ENCODE measurements at places on chromosomes 2 and 18.
A peak's percentile ranks its signal among the peaks of the same experiment; 100 is the strongest.

- DNase-seq: no peak
Observed at GRCh38 chr2:171149986-171150693, 10.6 kb downstream of the TLK1 start.

- no peak for DNase-seq
Observed at GRCh38 chr2:120443946-120444345, 98.0 kb downstream of the INHBB start.

DNA sequence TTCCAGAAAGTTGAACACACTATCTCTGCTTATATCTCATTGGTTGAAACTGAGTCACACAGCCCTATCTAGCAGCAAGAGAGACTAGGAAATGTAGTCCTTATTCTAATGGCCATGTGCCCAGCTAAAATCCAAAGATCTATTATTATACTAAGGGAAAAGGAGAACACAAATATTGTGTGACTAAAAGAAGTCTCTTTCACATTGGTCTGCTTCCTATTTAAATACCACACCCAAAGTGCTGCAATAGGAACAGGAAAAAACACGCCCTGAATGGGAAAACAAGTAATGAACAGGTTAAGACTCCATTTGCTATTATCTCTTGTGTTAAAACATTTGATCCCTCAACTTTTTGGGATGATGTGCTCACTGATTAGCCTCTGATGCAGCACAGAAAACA, 86.8 kb upstream of the BARD1 start:
- no peak for DNase-seq

DNA sequence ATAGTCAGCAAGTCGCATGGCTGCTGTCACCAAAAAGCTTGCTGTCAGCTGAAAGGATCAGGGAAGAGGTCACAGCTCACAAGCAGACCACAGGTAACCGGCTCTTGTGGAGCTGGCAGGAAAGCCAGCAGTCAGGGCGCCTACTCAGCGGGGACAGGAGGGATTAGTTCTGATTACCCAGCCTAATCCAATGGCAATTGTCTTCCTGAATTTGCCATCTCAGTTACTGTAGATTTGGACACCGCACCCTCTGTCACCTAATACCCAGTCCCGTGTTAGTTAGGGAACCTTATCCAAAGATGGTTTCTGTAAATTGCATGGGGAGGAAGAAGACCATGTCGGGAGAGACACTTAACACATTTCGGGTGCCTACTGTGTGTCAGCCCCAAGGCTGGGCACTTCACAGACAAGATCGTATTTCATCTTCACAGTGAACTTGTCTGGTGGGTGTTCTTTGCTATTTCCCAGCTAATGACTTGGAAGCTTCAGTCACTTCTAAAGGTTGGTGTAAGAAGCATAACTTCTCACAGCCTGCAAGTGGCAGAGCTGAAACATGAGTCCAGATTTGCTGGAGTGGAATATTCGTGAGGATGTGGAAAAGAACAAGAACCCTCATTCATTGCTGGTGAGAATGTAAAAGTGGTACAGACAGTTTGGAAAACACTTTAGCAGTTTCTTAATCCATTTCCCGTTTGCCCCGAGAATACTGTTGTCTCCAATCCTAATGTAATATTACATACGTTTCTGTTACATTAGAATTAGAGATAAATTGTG, 9.9 kb downstream of the ALPK2 start:
- no peak for DNase-seq

DNA sequence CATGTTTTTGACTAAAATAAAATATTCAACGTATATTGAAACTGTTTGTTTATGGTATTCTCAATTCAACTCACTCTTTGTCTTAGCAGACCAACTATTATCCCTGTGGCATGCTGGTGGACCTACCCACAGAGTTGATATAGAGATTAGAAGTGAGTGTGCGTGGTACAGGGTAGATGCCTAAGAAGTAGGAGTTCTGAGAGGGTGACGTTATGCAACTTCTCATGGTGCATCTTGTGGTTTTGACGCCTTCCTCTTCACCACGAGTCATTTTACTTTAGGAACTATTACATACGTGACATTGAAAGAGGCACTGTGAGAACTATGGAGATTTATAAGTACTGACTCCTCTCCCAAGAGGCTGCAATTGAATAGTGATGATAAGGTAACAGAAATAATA, 26.6 kb upstream of the NAPG start:
- no peak for DNase-seq

DNA sequence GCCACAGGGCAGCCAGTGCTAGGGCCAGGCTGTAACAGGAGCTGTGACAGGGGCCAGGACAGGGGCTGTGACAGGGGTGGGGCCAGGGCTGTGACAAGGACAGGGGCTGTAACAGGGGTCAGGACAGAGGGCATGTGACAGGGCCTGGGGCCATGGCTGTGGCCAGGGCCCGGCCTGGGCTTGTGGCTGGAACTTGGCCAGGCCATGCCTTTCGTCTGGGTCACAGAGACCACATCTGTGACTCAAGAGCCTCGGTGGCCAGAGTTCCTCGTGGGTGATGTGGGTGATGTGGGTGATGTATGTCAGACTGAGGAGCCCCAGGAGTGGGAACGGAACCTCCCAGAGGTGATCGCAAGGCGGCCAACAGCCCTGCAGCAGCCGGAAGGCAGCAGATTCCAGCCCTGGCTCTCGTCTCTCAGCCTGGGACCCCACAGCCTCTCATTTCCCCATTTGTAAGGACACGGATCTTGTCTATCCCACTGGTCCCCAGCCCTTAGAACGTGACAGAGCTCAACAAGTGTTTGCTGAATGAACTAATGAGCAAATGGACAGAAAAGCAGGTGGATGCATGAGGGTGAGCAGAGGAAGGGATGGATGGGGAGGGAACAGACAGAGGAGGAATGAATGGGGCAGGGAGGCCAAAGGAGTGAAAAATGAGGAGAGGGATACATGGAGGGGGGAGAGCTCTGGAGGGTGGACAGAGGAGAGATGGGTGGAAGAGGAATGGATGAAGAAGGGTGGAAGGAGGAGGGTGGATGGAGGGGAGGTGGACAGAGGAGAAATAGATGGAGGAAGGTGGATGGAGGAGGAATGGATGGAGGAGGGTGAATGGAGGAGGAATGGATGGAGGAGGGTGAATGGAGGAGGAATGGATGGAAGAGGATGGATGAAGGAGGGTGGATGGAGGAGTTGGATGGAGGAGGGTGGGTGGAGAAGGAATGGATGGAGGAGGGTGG, 17.3 kb downstream of the ESPNL start:
- no peak for DNase-seq

GRCh38 chr2:234459401-234460009, 37.4 kb downstream of the ARL4C start:
- no peak for DNase-seq

DNA sequence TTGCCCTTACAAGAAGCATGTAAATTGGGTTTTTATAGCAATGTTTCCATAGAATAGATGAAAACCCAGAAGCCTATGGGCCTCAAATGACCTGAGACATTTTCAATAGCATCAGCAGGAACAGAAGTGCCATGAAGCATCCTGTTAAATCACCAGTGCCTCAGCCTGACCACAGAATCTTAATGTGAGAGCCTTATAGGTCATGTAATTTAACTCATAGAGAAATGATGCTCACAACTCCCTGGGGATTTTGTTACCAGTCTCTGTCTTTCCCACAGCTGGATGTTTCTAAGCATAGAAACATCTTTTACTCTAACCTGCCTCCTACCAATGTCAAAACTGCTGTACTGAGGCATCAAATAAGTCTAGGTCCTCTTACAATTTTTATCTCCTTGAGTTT, 295.8 kb upstream of the ACVR2A start:
- no peak for DNase-seq

DNA sequence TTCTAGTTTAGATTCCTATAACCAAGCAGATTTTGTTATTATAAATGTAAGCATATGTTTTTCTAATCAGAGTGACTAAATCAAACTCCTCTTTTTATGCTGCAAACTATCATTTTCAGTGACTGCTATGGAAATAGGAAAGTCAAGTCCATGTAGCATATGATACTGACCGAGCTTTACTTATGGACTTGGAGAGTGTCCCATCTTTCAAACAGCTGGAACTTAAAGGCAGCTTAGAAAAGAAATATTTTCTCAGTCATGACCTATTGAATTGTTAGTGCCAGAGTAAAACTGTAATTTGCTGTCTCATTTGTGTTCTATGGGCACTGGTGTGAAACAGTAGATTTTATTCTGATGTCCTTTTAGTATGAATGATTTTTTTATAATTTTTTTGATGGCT, 76.7 kb downstream of the PHLPP1 start:
- no peak for DNase-seq

DNA sequence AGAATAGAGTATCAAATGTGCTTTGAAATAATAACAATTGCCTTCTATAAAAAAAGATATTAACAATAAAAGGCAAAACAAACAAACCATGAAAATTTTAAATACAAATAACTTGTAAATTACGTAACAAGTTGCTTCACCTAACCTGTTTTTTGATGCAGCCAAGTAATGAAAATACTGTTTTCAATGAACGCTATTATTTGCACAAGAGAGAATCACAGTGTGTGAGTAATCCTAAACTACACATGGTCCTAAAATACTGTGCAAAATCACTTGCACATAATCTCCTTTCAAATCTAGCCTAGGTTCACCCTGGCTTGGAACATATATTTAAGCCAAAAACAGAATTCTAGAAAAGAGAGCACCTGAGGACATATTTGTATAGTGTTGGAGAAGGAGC, 98.9 kb downstream of the CCDC148 start:
- DNase-seq: no peak

- no peak for DNase-seq
Observed at GRCh38 chr2:15122915-15123314, 438.2 kb downstream of the NBAS start.

DNA sequence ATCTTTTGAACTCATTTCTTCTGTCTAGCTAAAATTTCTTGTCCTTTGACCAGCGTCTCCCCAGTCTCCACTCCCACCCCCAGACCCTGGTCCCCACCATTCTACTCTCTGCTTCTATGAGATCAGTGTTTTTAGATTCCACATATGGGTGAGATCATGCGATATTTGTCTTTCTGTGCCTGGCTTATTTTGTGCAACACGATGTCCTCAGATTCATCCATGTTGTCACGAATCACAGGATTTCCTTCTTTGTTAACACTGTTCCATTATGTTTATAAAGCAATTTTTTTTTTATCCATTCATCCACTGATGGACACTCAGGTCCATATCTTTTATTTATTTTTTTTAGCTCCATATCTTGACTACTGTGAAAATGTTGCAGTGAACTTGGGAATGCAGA, 16.0 kb upstream of the ACYP2 start:
- DNase-seq: no peak

DNA sequence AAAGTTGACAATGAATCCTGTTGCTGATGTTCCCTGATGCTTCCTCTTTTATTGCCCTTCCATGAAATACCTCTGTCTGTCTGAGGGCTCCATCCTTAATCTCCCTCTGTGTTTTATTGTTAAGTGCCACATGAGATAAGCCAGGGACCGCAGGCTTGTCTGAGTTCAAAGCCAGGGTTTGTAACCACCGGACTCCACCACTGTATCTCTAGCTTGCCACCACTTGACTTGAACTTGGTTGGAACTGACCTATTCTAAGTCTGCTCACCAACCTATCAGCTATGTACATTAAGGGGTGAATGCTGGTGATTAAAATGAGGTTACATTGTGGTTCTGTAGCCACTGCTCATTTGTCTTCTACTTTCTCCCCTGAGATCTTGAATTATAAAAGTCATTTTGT, 328.5 kb upstream of the ZEB2 start:
- DNase-seq: no peak

DNA sequence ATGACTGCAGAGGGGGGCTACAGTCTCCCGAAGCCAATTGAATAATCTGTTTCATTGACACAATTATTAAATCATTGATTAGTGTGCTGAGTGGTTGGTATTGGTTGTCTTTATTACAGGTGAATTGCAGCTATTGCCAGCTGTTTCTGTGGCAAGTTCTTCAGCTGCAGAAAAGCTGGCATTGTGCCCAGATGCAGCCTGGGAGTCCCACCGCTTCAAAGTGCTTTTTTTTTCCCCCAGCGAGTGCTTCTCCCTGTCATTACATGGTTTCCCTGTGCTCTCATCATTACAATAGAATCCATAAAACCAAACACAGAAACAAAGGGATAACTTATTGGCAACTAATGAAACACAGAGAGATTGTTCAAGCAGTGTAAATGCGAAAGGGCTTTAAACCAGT, 164.7 kb downstream of the GRB14 start:
- DNase-seq: no peak

GRCh38 chr2:132680544-132680943, 10.5 kb upstream of the LYPD1 start:
- no peak for DNase-seq

- peak; percentile 11 for DNase-seq
Observed at GRCh38 chr2:208466151-208466919, 59.7 kb downstream of the PTH2R start.

DNA sequence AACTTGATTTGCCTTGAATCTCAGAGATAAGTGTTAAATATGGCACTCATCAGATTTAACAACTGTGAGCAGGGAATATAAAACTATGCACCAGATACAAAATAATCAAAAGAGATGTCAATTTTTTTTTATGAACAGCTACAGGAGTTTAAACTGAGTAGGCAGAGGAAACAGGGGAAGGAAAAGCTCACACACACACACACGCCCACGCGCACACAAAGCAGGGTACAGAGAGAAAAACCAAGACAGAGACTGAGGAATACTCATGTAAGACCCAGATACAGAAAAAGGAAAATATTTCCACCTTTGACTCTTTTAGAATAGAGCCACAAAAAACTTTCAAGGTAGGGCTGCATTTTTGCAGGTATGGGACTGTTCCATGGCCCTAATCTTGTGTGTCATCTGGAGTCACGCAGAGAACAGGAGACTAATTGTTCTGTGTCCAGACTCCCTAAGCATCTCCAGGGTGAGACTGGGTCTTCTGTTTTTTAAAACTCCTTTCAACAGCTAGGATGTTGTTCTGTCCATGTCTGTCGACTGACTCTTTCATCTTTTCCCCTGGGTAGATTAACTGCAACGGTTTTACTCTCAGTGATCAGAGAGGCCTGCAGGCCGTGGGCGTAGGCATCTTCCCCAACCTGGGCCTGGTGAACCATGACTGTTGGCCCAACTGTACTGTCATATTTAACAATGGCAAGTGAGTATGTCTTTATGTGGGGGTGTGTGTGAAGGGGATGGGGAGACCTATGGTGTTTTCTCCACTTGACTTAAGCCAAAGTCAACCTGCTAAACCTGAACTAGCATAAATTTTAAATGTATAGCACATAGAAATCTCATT, 23.0 kb downstream of the SMYD1 start:
- DNase-seq: no peak

DNA sequence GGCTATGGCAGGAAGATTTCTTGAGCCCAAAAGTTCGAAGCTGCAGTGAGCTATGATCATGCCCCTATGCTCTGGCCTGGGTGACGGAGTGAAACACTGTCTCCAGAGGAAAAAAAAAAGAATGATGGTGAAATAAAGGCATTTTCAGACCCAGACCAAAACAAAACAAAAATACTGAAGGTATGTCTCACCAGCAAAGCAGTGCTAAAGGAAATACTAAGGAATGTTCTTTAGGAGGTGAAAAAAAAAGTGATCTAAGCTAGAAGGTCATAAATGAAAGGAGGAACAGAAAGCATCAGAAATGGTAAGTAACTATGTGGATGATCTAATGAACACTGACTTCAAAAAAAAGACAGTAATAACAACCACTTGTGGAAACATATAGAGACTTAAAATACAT, 18.7 kb downstream of the SS18 start:
- no peak for DNase-seq

GRCh38 chr18:64720781-64721464, 572.0 kb upstream of the LINC00305 start:
- DNase-seq: no peak
